NCI-H460 (cell line): ENCODE measurements at places on chromosomes 1 and 21.

GRCh38 chr21:44317241-44317782 is 17.5 kb downstream of the PFKL start:
- DNase-seq = no peak

DNA sequence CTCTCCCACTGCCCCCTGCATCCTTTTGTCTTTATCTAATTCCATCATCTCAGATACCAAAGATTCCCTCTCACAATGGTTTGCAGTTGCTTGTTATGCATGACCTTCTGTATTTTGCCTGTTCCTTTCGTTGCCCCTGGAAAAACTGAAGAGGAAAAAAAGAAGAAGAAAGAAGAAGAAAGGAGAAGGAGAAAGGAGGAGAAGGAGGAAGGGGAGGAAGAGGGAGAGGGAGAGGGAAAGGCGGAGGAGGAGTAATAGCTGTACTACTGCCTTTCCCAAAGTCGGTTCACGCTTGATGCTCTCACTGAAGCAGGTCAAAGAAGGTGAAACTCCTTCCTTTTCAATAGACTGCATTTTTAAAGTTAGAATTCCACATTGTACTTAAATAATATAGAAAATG is 513.8 kb downstream of the PTPRC start:
- DNase-seq = no peak

- no peak for DNase-seq
Measured at GRCh38 chr21:37562920-37563640, 196.5 kb downstream of the DYRK1A start.

GRCh38 chr21:26405735-26406361 is 167.2 kb downstream of the CYYR1 start:
- peak; percentile 78 for DNase-seq

- DNase-seq = no peak
Measured at GRCh38 chr1:104294259-104294658, 544.6 kb downstream of the AMY1C start.

DNA sequence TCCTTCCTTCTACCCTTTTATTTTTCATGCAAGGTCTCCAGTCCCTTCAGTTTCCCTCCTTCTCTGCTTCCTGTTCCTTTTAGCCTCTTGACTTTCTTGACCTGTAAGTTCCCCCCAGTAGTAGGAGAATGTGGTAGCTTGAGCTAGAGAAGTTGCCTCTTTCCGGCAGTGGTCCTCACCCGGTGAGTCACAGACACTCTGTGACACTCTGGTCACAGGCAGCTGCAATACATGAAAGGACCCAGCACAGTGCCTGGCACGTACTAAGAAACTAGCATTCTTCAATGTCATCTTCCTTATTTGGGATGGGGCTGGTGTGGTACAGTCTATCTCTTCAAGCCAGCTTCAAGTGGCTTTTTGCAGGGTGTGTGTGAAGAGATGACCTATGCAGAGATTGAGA is 16.0 kb downstream of the PFKFB2 start:
- no peak for DNase-seq

- DNase-seq = no peak
Measured at GRCh38 chr21:27024971-27025370, 58.1 kb upstream of the ADAMTS5 start.

DNA sequence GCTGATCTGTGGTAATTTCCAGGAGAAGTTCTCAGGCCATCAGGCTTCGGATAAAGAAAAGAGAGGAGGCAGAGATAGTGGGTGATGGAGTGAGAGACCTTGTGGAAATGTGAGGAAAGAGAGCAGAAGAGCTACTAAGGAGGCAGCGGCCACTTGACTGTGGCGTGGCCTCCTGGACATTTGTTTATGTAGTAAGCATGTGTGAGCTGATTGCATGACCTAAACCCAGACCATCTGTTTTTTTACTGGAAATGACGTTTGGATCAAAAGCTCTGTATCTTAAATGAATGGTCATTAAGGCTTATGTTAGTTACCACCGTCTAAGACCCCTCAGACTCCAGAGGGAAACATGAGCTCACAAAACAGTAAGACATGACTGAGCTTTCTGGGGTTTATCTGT is 13.6 kb downstream of the ATP1B1 start:
- DNase-seq = no peak

GRCh38 chr1:200178340-200178739 is 150.8 kb downstream of the NR5A2 start:
- DNase-seq = no peak

- DNase-seq = no peak
Measured at GRCh38 chr1:6456800-6457466, 9.0 kb downstream of the TNFRSF25 start.

- DNase-seq = peak; percentile 75
Measured at GRCh38 chr1:155591770-155592169, 18.2 kb upstream of the MSTO1 start.
